ENCODE measurements at places on chromosomes 13 and 19.

DNA sequence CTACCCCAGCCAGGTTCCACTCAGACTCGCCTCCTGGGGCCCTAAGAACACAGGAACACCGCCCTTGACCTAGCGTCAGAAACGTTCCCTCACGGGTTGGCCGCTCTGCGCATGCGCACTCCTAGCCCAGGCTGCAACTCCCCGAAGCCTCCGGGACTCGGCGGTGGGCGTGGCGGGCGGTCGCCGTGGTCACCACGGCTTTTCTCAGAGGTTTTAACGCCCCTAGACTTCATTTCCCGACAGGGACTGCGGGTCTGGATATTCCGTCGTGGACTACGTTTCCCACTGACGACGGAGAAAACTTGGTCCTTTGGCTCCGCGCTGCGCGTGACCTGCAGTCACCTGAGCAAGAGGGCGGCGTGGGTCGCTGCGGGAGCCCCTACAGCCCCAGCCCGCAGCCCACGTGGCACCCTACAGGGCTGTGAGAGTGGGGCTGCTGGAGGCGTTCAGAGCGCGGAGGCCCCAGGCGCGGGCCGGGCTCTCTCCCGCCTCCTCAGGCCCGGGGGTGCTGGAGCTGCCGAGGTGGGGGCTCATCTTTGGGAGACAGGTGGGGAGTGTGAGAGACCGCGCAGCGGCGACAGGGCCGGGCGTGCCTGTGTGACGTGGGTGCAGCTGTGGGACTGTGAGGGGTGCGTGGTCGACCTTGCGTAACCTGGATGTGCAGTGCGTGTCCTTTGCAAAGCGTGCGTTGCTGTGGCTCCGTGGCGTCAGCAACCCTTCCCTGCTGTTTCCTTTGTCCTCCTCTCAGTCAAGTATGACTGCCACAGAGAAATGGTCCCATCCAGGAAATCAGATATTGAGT is 38.0 kb upstream of the ZNF573 start:
- DNase-seq, result peak; percentile 50

GRCh38 chr13:98542568-98543377 is 34.1 kb downstream of the STK24 start:
- no peak for DNase-seq

- DNase-seq, result no peak
These were observed 1369.9 kb downstream of the EFNB2 start for GRCh38 chr13:105165449-105166125.

DNA sequence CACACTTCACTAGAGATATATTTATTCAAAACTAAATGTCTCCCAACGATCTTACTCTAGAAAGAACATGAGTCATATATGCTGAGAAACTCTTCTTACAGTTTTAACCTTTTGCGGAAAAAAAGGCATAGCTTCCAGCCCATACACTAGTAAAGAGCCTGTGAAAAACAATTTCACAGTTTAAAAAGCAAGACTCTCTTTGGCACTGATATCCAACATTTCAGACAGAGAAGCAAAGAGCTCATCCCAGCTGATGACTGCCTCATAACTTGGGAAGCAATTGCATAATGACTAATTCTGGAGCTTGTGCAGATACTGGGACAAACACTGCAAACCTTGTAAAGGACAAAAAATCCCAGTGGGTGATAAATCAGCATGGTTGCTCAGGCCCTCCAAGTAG is 88.0 kb downstream of the ENOX1 start:
- no peak for DNase-seq

DNA sequence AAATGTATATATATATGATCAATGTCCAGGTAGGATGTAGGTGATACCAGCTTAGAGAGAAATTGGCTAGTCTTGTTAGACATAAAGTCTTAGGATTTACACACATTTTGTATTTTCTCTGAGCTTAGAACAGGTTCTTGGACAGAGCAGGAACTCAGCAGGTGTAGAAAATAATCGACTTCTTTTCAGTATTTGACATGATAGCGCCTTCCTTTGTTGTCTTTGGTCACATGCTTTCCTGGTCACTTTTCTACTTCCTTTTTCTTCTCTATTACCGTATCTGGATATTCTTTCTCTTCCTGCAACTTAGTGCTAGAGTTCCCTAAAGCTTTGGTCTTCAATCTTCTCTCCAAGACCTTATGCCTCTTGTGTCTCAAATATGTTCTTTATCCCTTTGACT is 107.4 kb downstream of the LRCH1 start:
- no peak for DNase-seq
